Left ventricle myocardium superior (tissue), 1 donor: ENCODE measurements at places on chromosomes 11 and 22. TPM values are rescaled to one million over a fixed set of nuclear protein-coding genes. Genes with fewer than 3 reads are reported as not detected.
A peak's percentile ranks its signal among the peaks of the same experiment; 100 is the strongest.

The CD3E gene
- total RNA-seq: 1.1 TPM

The DUSP8 gene
- 7.7 TPM for total RNA-seq

The WNT7B gene
- not detected for total RNA-seq

The DEFB131B gene
- not detected for total RNA-seq

The CD151 gene
- 401 TPM for total RNA-seq

DNA sequence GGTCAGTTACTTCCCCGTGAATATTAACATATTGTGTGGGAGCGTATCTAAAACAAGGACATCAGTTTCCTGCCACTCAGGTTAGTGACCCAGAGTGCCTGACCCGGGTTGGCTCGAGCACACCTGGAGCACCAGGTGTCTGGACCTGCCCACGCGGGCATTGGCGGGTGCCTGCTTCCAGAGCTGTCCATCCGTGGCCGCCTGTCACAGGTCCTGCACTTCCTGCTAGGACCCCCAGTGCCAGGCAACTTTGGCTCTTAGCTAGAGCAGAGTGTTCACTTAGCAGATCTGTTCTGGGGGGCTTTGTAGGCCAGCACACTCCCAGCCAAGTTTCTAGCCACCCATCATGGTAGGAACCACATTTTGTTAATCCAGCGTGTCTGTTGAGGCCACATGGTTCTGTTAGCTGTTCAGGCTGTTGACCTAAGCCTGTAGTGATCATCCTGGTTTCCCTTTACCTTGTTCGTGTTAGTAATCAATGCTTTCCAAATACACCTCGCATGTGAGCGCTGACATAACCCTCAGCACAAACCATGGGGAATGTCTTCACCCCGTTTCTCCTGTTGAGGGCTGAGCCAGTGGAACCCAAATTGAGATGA, 29.5 kb downstream of the MOV10L1 start:
- DNase-seq: no peak

GRCh38 chr11:59394186-59394585, 32.0 kb downstream of the OR5A2 start:
- DNase-seq: no peak

- DNase-seq: no peak
Observed at GRCh38 chr11:78390809-78391208, 26.8 kb downstream of the GAB2 start.

- DNase-seq: peak; percentile 71
Observed at GRCh38 chr11:504053-504993, 2.7 kb downstream of the RNH1 start.

DNA sequence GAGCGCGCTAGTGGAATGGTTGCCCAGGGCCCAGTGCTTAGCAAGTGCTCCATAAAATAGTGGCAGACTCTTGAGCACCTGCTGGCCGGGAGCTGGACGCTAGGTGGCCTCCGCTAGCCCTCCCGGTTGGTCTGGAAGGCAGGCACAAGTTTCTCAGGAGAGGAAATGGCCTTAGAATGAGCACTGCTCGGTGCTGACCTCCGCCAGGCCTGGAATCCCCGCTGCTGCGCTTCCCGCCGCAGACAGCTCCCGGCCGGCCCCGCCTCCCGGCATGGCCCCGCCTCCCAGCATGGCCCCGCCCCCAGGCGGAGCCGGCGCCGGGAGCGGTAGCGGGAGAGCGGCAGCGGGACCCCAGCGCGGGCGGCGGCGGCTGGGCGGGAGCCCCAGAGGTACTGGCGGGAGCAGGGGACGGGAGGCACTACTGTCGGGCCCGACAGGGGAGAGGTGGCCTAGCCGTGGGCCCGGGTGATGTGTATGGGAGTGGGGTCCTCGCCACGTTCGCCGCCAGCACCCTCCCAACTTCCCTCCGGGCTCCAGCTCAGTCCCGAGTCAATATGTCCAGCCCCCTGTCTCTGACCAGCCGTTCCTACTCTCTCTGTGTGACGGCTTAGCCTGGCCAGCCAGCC, at the start of gene SIPA1:
SIPA1 (plus strand) TSS at position 308 of the 626 bp plus-strand sequence. CDS start 2,821 bp downstream, outside the sequence.
- DNase-seq: peak; percentile 88

GRCh38 chr11:70139785-70140410, 61.8 kb downstream of the ANO1 start:
- no peak for DNase-seq

- DNase-seq: no peak
Observed at GRCh38 chr22:45454275-45454674, 40.8 kb downstream of the RIBC2 start.
